ENCODE measurements at places on chromosomes 3 and 15. TPM values are rescaled to one million over a fixed set of nuclear protein-coding genes. Genes with fewer than 3 reads are reported as not detected.
A peak's percentile ranks its signal among the peaks of the same experiment; 100 is the strongest.

GRCh38 chr15:64589435-64590084 lies 129.2 kb downstream of the ZNF609 start:
- no peak for DNase-seq

DNA sequence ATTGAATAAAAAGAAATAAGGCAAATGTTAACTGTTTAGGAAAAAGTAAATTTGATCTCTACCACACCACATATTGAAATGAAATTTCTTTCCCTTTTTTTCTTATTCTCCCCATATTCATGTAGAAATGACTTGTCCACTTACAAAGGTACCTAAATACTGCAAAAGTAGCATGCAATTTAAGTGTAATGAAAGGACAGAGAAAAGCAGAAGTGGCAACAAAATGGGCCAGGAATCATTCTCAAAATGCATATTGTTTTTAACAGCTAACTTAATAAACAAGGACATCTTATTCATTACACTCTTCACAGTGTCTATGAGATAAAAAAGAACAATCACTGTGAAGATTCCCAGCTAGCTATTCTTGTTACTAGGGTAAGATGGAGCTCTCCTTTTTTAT lies 40.6 kb upstream of the FGF7 start:
- DNase-seq: no peak

- DNase-seq: peak; percentile 61
Measured at GRCh38 chr3:60025096-60026050, 975.5 kb upstream of the CFAP20DC start.

DNA sequence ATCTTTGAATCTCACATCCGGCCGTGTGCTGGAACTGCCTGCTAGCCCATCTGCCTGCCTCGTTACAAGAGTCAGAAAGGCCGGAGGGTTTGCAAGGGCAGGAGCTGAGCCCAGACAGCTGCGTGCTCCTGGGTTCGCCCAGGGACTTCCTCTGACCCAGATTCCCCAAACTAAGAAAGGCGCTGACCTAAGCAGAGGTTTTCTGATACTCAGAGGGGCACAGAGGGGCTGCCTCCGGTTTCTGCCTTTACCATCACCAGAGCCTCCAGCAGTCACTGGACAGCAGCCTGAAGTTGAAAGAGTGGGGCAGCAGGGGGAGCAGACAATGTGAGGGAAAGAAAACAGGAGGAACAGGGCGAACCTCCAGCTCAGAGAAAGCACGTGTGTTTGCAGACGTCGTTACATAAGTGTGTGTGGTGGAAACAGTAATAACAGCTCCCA lies 33.4 kb upstream of the RAD18 start:
- DNase-seq: no peak

GRCh38 chr15:90989040-90989768 lies 5.1 kb downstream of the PRC1 start:
- no peak for DNase-seq

GRCh38 chr3:13241621-13242363 lies 168.6 kb upstream of the IQSEC1 start:
- no peak for DNase-seq

GRCh38 chr15:101031213-101031612 lies 112.1 kb downstream of the LRRK1 start:
- peak; percentile 30 for DNase-seq

DNA sequence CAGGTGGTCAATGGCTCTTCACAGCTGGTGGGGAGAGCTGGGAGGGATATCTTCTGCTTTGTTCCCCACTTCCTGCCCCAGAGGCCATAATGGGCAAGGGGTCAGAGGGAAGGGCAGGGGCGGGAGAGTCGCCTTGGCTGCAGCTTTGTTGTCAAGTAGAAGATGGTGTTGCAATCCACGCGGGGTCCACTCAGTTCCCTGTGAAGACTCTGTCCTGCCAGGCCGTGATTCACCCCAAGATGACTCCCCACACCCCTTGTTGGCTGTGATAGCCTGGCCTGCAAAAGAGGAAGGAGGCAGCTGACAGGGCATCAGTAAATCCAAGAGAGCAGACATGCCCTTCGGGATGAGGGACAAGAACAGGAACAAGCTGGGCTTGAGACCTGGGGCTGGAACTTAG lies 6.9 kb downstream of the GALNT15 start:
- DNase-seq: peak; percentile 21

GRCh38 chr3:14768182-14768790 lies 50.5 kb upstream of the FGD5 start:
- DNase-seq: no peak

DNA sequence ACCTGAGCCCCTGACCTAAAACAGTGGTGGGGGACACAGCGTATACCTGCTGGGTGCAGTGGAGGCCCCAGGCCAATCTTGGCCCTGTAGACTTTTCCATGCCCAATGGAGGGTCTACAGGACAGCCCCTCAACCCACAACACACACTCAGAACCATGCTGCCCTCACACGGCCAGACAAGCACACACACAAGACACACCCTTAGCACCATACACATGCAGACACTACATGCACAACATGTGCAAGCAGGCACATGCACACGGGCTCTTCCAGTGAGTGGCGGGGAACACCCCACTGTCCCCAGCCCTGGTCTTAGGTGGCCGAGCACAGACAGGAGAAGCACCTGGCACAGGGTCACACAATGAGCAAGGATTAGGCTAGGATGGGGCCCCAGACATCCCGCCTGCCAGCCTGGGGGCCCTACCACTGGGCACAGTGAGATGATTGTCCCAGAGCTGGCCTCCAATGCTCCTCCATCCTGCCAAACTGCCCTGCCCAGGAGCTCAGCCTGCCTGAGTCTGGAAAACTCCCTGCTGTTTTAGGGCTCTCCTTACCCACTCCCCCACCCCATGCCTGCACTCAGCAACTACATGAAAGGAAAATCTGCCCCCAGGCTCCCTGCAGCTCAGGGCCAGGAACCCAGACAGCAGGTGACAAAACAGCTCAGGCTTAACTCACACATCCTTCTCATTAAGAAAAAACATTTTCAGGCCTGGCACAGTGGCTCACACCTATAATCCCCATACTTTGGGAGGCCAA lies 15.8 kb downstream of the IQSEC1 start:
- DNase-seq: no peak

- no peak for DNase-seq
Measured at GRCh38 chr15:81418891-81419290, 44.9 kb upstream of the TMC3 start.

GRCh38 chr3:38578551-38578950 lies 70.9 kb downstream of the SCN5A start:
- DNase-seq: no peak

DNA sequence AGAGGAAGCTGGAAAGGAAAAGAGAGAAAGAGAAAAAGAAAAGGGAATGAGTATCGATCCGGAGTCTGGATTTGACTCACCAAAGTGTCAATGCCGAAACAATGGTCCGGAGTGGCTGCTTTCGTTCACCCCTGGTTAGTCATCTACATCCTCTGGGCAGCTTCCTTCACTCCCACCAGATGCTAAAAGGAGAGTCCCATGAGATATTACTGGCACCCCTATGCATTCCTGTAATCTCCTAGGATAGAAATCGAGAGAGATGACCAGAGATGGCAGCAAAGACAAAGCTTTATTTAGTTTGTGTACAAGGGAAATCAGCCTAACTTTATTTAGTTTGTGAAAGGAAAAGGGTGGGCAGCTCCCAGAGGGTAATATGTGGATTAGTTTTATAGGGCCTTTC lies 622.2 kb downstream of the ZPLD1 start:
- no peak for DNase-seq

DNA sequence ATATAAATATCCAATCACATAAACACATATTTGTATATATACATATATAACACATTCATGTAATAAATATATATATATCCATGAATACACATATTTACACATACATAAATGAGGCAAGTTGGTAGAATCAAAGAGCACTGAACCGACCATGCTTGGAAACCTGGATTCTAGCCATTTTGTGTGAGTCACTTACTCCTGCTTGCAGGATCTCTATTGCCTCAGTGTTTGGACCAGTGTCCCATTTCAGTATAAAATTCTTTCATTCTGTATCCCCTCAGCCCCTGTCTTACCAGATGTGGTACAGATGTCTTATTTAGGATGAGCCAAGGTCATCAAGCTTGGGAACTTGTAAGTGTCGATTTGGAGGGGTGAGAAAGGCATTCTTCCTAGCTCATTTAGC lies 391.4 kb upstream of the FRG2C start:
- DNase-seq: peak; percentile 31

Gene IQCF5
- not detected for total RNA-seq

Gene CEMIP
- 0.52 TPM for total RNA-seq

Gene HTR3D
- 0.10 TPM for total RNA-seq

Gene GPR62
- total RNA-seq: not detected

Gene UQCRC1
- total RNA-seq: 549 TPM

Gene ST3GAL6
- 1.4 TPM for total RNA-seq

Gene FAM162A
- 14.1 TPM for total RNA-seq

Gene IL5RA
- not detected for total RNA-seq

Gene RTF1
- total RNA-seq: 33.2 TPM

Gene LRRC2
- total RNA-seq: 0.17 TPM

Gene GTPBP8
- 56.4 TPM for total RNA-seq

Measured in renal cortical epithelial cell (primary cell).